Upper lobe of left lung (tissue), 6 donors: ENCODE measurements at places on chromosomes 12 and 14. TPM values are rescaled to one million over a fixed set of nuclear protein-coding genes. Genes with fewer than 3 reads are reported as not detected.

DNA sequence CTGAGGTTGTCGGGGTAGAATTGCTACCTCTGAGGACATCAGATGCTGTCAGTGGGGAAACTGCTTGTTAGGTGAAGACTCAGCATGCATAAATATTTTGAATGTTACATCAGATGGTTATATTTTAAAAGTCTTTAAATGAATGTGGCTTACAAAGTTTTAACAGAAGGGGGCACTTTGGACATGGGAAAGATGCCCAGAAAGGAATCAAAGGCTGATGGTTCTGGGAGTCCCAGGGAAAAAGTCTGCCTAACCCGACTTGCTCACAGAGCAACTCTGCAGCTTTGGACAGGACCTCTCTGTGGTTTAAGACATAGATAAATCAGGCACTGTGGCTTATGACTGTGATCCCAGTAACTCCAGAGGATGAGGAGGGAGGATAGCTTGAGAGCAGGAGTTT is 474.9 kb downstream of the ATP23 start:
- no peak overlapping the region for H3K27ac ChIP-seq
- no peak overlapping the region for H3K4me3 ChIP-seq
- H3K36me3 ChIP-seq, result no peaks in the 10 kb centered on the region
- no peaks in the 10 kb centered on the region for H3K27me3 ChIP-seq
- H3K4me1 ChIP-seq, result no peaks in the 10 kb centered on the region

DNA sequence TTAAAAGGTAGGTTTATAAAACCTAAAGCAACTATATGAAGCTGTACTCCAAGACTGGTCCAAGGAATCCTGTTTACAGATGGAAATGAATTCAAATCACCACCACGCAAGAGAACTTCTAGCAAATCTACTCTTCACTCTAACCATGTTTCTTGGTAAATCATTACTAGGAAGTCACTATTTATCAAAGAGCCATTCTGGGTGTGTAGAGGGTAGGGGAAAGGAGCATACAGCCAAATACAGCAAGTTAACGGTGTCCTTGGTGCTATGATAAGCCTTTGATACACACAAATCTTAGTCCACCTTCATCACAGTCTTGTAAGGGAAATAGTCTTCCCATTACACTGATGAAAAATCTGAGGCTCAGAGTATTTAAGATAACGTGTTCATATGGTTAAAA is 16.8 kb downstream of the NIN start:
- H3K4me1 ChIP-seq, result peaks cover 21% of the 10 kb centered on the region
- H3K4me3 ChIP-seq, result no peak overlapping the region
- H3K27me3 ChIP-seq, result no peaks in the 10 kb centered on the region
- DNase-seq, result no peak
- no peak overlapping the region for H3K27ac ChIP-seq

GRCh38 chr12:45601390-45601789 is 128.1 kb upstream of the ARID2 start:
- H3K4me1 ChIP-seq, result no peaks in the 10 kb centered on the region
- no peak overlapping the region for H3K4me3 ChIP-seq
- no peaks in the 10 kb centered on the region for H3K27me3 ChIP-seq
- H3K36me3 ChIP-seq, result no peaks in the 10 kb centered on the region
- no peak for DNase-seq

- H3K36me3 ChIP-seq, result no peaks in the 10 kb centered on the region
- DNase-seq, result no peak
- H3K27me3 ChIP-seq, result no peaks in the 10 kb centered on the region
- peak overlapping the region; percentile 75 for H3K27ac ChIP-seq
Measured at GRCh38 chr14:63438065-63438757, 105.0 kb downstream of the PPP2R5E start.

DNA sequence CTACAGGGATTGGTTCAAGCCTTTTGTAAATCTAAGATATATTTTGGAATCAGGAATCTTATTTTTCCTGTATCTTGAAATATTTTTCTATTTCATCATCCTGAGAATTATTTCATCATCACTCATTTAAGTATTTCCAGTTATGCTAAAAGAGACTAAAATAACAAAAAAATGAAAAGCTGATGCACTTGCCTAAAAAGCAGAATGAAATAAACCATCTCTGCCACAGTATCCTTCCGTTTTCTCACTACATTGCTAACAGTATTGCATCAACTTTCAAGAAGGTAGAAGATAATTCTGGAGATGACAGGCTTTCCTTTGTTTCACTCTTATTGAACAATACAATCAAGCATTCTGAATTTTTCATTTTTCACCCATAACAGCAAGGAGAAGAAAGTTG is 31.1 kb upstream of the EIF5 start:
- no peaks in the 10 kb centered on the region for H3K4me1 ChIP-seq
- no peaks in the 10 kb centered on the region for H3K27me3 ChIP-seq
- H3K36me3 ChIP-seq, result no peaks in the 10 kb centered on the region
- DNase-seq, result no peak

DNA sequence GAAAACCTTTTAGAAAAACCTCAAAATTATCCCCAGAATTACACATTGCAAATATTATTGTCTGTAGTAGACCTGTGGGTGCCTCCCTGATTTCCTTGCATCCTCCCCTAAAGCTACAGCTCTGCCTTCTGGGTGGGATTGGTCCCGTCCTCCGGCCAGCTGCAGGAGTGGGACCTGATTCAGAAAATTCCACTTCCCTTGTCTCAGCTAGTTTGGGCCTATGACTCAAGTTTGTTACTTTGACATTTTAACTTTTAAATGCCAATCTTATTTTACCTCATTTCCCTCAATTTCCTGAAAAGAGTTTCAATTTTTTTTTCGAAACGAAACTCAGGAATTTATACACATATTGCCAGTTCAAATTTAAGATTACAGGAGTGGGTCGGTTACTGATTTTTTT is 13.2 kb upstream of the SLC41A2 start:
- no peaks in the 10 kb centered on the region for H3K36me3 ChIP-seq
- no peaks in the 10 kb centered on the region for H3K4me1 ChIP-seq
- no peak overlapping the region for H3K4me3 ChIP-seq
- no peak for DNase-seq

DNA sequence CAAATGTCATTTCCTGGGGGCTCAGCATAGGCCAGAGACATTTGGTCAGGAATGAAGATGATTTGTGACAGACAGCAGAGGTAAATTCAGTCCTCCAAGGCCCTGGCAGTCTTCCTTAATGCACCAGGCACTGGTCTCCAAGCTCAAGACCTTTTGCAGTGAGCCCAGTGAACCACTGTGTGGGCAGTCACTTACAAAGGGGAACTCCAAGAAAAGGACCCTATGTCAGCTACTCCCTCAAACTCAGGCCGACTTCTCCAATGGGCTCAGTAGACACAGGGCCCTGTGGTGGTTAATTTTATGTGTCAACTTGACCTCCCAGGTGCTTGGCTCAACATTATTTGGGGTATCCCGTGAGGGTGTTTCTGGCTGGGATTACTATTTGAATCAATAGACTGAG is 29.3 kb upstream of the PLEK2 start:
- H3K36me3 ChIP-seq, result no peaks in the 10 kb centered on the region
- no peaks in the 10 kb centered on the region for H3K4me1 ChIP-seq
- no peaks in the 10 kb centered on the region for H3K27me3 ChIP-seq

DNA sequence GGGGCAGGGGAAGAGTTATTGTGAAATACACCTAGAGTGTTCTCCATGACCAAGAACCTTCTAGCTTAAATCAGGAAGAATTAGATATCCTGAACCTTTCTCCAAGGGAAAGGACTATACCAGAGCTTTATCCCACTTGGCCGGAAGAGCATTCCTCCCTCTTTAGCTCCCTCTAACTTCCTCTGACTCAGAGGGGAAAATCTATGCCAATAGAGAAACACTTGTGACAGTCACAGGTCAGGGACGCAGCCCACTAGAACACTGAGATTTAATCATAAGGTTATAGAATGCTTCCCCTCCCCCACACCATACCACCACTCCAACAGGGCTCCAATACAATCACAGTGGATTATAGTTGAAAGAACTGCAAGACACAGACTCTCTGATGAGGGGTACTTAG is 55.4 kb upstream of the RFX4 start:
- H3K27ac ChIP-seq, result no peak overlapping the region
- DNase-seq, result no peak
- no peak overlapping the region for H3K4me3 ChIP-seq
- no peaks in the 10 kb centered on the region for H3K4me1 ChIP-seq
- no peaks in the 10 kb centered on the region for H3K27me3 ChIP-seq

- H3K27ac ChIP-seq, result no peak overlapping the region
- no peak overlapping the region for H3K4me3 ChIP-seq
- DNase-seq, result no peak
- H3K36me3 ChIP-seq, result no peaks in the 10 kb centered on the region
- peaks cover 5% of the 10 kb centered on the region for H3K4me1 ChIP-seq
Measured at GRCh38 chr14:50806241-50806933, 24.6 kb downstream of the NIN start.

- no peaks in the 10 kb centered on the region for H3K4me1 ChIP-seq
- no peak overlapping the region for H3K4me3 ChIP-seq
- H3K27me3 ChIP-seq, result no peaks in the 10 kb centered on the region
- DNase-seq, result no peak
- peaks cover 40% of the 10 kb centered on the region for H3K36me3 ChIP-seq
Measured at GRCh38 chr12:122133192-122133950, 40.6 kb downstream of the IL31 start.

- no peaks in the 10 kb centered on the region for H3K36me3 ChIP-seq
- no peak overlapping the region for H3K27ac ChIP-seq
- H3K4me1 ChIP-seq, result no peaks in the 10 kb centered on the region
Measured at GRCh38 chr12:49375406-49375805, 8.1 kb downstream of the SPATS2 start.

GRCh38 chr12:103279444-103279843 is 216.3 kb downstream of the C12orf42 start:
- no peaks in the 10 kb centered on the region for H3K36me3 ChIP-seq
- no peaks in the 10 kb centered on the region for H3K27me3 ChIP-seq
- no peak overlapping the region for H3K4me3 ChIP-seq
- no peak for DNase-seq
- no peak overlapping the region for H3K27ac ChIP-seq
- no peaks in the 10 kb centered on the region for H3K4me1 ChIP-seq

DNA sequence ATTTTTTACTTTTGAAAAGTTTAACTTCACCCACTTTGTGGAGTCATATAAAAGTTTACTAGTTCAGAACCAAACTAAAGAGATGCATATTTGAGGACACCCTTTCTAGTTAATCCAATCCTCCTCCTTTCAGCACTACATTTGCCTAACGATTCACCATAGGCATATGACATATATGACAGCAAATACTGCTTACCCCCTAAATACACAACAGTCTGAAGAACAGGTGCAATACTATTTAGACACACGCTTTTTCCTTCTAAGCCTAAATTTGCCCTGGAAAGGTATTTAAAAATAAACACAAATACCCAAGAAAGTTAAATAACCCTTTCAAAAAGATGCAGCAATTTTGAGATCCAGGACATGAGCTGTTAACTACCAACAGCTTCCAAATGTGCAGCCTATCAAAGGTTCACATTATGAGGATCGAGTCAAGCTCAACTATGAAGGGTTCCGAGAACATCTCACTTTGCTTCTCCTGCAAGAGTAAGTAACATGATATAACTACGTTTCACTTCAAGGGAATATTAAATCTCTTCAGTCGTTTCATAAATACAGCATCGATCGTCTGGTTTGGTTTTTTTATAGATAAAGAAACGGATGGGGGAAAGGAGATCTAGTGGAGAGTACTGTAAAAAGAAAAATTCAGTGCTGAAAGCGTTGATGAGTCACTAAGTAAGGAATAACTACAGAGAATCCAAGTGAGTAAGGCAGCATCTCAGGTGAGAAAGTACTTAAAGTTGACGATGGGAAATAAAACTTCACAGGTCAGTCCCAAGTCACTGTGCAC is 677 bp upstream of the AP4S1 start:
- peak overlapping the region; percentile 63 for H3K4me3 ChIP-seq
- H3K27me3 ChIP-seq, result no peaks in the 10 kb centered on the region
- peak overlapping the region; percentile 97 for H3K27ac ChIP-seq
- H3K4me1 ChIP-seq, result peaks cover 19% of the 10 kb centered on the region

DNA sequence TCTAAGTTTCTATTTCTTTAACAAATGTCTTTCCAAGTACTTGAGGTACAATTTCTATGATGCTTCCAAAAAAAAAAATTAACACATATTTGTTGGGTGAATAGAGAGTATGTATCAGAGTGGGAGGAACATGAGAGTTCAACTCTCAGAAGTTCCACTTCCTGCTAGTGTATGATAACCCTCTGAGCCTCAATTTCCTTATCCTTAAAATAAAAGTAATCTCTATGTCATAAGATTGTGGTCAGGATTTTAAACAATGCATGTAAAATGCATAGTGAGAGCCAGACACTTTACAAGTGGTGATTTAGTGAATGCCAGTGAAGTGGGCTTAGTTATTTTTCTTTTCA is 270.3 kb upstream of the AMIGO2 start:
- no peak overlapping the region for H3K4me3 ChIP-seq
- H3K36me3 ChIP-seq, result no peaks in the 10 kb centered on the region
- no peaks in the 10 kb centered on the region for H3K27me3 ChIP-seq
- DNase-seq, result no peak
- H3K4me1 ChIP-seq, result no peaks in the 10 kb centered on the region

DNA sequence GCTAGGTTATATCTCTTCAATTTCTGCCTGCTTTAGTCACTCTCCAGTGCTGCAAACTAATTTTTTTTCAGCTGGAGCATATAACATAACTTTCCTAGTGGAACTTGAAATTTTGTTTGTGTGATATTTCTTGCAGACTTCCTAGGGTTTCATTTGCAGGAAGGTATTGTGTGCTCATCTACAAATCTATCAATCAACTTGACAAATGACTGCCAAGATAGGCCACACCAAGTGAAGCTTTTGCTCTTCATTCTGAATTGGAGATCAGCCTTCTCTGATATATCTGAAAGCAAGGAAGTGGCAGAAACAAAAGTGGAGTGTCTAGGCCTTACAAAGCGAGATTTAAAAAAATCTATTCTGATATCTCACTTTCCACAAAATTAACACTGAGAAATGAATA is 551.1 kb upstream of the LRFN5 start:
- no peaks in the 10 kb centered on the region for H3K4me1 ChIP-seq
- no peak overlapping the region for H3K4me3 ChIP-seq
- H3K36me3 ChIP-seq, result no peaks in the 10 kb centered on the region

- no peak for DNase-seq
- H3K4me1 ChIP-seq, result peaks cover 45% of the 10 kb centered on the region
- peak overlapping the region; percentile 34 for H3K4me3 ChIP-seq
- no peaks in the 10 kb centered on the region for H3K27me3 ChIP-seq
Measured at GRCh38 chr12:121128908-121129810, 3.5 kb upstream of the P2RX7 start.

- H3K4me3 ChIP-seq, result no peak overlapping the region
- no peak for DNase-seq
- H3K36me3 ChIP-seq, result no peaks in the 10 kb centered on the region
- no peaks in the 10 kb centered on the region for H3K4me1 ChIP-seq
- H3K27ac ChIP-seq, result no peak overlapping the region
Measured at GRCh38 chr12:67916266-67916970, 72.8 kb upstream of the IFNG-AS1 start.

- H3K4me3 ChIP-seq, result no peak overlapping the region
- peaks cover 34% of the 10 kb centered on the region for H3K4me1 ChIP-seq
- H3K27ac ChIP-seq, result peak overlapping the region; percentile 66
- no peaks in the 10 kb centered on the region for H3K36me3 ChIP-seq
- no peak for DNase-seq
Measured at GRCh38 chr14:61661471-61662400, 33.6 kb upstream of the HIF1A start.

CHD8 gene
- total RNA-seq, result 78.4 TPM

OR5AU1 gene
- not detected for total RNA-seq

HELB gene
- 3.4 TPM for total RNA-seq

MYO1H gene
- total RNA-seq, result not detected

GPR68 gene
- total RNA-seq, result 2.4 TPM

ACOT4 gene
- total RNA-seq, result 4.6 TPM

RND1 gene
- 12.3 TPM for total RNA-seq

DNAI7 gene
- total RNA-seq, result 0.72 TPM
